ENCODE measurements at places on chromosomes 6 and 20.

GRCh38 chr6:27836783-27837624, 75.2 kb downstream of the OR2B2 start:
- peak; percentile 83 for DNase-seq

DNA sequence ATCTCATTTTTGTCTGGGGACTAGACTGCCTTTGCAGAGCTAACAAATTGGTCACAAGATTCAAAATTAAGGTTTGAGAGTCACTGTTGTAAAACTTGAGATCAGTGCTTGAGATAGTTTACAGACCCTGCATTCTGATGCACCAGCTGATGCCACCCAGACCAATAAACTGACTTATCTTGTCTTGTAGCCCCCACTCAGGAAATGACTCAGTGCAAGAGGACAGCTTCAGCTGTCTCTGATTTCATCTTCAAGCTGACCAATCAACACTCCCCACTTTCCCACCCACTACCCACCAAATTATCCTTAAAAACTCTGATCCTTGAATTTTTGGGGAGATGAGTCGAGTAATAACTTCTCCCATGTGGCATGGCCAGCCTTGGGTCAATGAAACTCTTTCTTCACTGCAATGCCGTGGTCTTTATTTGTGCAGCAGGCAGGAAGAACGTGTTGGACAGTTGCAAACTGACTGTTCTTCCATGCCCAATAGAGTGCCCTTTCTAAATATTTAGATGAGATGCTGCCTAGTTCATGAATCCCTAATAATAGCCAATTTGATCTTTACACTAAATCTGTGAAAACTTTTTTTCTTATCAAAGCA, 48.3 kb upstream of the PROKR2 start:
- DNase-seq: no peak

DNA sequence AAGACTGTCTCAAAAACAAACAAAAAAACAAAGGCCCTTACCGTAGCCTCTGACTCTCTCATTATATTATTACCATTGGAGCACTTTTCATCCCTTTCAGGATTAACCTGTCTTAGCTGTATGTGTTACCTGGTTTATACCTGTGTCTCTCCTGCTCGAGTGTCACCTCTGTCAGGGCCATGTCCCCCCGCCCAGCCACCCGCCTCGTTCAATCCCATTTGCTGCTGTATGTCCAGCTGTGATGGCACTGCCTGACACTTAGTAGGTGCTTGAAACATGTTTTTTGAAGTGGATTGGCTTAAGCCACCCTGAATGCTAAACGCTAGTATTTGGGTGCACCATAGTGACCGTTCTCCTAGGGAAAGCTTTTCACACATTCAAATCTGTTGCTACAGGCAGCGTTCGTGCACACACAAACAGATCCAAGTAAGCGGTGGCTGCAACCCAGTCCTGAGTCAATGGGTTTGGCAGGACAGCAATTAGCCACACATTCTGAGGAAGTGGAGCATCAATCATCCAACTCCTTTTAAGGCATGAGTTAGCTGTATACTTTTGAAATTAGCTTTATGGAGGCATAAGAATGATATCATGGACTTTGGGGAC, 98.9 kb upstream of the ZNF217 start:
- no peak for DNase-seq

- DNase-seq: no peak
Measured at GRCh38 chr6:53896196-53896595, 101.4 kb downstream of the LRRC1 start.

GRCh38 chr20:24632581-24632980, 163.2 kb downstream of the SYNDIG1 start:
- peak; percentile 17 for DNase-seq

- DNase-seq: no peak
Measured at GRCh38 chr20:59962155-59962554, 3.9 kb downstream of the CDH26 start.

- no peak for DNase-seq
Measured at GRCh38 chr6:25399885-25400284, 120.7 kb downstream of the CARMIL1 start.

DNA sequence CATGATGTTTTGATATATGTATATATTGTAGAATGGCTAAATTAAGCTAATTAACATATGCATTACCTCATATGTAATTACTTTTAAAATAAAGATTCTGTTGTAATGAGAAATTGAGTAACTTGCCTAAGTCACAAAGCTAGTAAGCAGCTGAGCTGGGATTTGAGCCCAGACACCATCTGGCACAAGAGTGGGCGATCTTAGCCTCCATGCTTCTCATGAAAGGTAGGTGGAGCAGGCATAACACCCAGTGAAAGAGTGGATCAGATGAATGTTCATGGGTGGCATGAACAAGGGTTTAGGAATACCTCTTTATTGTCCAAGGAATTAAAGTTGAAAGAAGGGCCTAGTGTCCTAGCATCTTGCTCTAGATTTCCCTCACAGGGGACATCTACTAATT, 365.4 kb downstream of the TFAP2B start:
- DNase-seq: no peak

DNA sequence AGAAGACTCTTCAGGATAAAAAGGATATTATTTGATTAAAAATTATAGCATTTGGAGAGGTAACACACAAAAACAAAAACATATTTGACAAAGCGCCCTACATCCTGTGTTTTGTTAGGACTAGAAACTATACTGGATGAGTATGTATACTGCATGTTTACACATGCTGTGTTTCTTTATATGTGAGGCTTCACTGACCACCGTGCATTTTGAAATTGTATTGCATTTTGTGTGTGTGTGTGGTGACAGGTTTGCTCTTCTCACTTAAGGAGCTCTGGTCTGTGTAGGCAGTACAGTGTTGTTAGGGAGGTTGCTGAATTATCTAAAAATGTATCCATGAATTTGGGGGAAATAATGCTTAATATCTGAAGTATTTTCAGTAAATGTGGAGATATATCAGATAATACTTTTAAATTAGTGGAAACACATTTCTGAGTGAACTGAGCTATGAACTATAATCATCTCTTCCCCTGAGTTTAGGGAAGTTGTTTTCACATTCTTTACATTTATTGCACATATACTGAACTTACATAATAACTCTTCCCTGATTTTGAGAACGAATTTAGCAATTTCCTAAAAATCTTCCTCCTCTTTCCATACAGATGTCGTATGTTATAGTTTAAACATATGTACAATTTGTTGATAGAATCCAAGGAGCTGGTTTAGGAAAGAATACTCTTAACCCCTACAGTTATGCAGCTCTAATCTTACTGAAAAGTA, 43.3 kb downstream of the TMEM170B start:
- no peak for DNase-seq

GRCh38 chr20:25469558-25469957, 62.1 kb downstream of the GINS1 start:
- DNase-seq: no peak

- no peak for DNase-seq
Measured at GRCh38 chr20:57851025-57851682, 141.3 kb upstream of the PMEPA1 start.

GRCh38 chr6:51949526-51949925, 137.9 kb downstream of the PKHD1 start:
- peak; percentile 81 for DNase-seq

DNA sequence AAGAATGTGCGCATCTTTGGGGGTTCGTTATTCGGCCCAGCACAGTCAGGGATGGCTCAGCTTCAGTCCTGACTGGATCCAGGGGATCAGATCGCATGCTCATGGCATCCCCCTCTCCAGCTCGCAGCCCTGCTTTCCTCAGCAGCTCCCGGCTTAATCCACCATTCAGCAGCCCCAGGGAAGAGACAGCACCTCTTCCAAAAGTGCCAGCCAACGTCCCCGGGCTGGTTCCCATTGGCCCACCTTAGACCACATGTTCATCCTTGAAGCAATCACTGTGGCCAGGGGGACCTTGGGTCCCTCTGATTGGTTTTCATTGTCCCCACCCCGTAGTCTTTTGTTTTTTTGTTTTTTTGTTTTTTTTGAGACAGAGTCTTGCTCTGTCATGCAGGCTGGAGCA, 188.7 kb downstream of the ZMYND8 start:
- DNase-seq: peak; percentile 26

GRCh38 chr6:159463119-159463829, 229.8 kb downstream of the SOD2 start:
- peak; percentile 58 for DNase-seq

DNA sequence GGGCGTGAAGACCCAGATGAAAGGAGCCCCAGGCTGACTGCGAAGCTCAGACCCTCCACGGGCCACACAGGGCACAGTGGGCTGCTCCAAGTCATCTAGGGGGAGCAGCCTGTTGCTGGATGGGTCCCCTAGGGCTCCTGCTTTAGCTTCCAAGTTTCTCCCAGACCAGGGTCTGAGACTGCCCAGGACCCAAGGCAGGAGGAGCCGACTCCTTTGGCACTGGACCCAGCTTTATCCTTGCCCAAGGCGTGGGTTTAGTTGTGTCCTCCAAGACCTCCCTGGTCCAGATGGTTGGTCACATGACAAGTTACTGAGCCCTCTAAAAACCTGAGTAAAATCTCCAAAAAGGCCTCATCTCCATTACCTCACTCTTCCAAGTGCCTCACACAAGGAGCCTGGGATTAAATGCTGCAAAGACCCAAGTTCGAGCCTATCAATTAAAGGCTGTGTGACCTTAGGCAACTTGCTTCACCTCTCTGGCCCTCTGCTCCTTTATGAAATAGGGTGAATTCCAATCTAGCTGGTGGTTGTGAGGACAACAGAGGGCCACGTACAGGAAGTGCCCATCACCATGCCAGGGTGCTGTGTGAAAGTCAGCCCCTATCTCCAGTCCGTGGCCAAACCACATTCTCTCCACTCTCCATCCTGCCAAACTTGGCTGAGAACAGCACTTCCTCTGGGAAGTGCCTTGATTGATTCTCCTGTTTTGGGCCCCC, 2.5 kb downstream of the NECAB3 start:
- DNase-seq: no peak

GRCh38 chr20:34042262-34042661, 48.6 kb downstream of the RALY start:
- no peak for DNase-seq

- DNase-seq: no peak
Measured at GRCh38 chr6:149033454-149033853, 284.1 kb upstream of the TAB2 start.

- DNase-seq: no peak
Measured at GRCh38 chr6:80535914-80536565, 429.6 kb downstream of the BCKDHB start.

- DNase-seq: no peak
Measured at GRCh38 chr6:166463359-166464067, 80.8 kb upstream of the MPC1 start.

DNA sequence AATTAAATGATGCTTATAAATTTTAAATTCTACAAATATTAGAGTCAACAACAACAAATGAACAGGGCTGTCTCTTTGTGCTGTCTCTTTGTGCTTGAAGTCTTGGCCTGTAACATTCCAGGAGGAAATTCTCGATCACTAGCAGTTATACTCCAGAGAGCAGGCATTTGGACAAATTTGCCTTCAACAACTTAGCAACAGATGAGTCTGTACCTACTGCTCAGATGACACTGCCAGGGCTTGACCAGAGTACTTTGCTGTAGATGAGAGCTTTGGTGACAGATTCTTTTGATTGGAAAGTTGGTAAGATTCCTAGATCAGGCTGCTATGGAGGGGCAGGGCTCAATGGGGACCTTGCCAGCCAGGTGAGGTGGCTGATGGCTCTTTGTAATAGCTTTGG, 217.2 kb downstream of the GRM1 start:
- DNase-seq: no peak

- DNase-seq: no peak
Measured at GRCh38 chr6:45714006-45714730, 301.5 kb downstream of the CLIC5 start.

DNA sequence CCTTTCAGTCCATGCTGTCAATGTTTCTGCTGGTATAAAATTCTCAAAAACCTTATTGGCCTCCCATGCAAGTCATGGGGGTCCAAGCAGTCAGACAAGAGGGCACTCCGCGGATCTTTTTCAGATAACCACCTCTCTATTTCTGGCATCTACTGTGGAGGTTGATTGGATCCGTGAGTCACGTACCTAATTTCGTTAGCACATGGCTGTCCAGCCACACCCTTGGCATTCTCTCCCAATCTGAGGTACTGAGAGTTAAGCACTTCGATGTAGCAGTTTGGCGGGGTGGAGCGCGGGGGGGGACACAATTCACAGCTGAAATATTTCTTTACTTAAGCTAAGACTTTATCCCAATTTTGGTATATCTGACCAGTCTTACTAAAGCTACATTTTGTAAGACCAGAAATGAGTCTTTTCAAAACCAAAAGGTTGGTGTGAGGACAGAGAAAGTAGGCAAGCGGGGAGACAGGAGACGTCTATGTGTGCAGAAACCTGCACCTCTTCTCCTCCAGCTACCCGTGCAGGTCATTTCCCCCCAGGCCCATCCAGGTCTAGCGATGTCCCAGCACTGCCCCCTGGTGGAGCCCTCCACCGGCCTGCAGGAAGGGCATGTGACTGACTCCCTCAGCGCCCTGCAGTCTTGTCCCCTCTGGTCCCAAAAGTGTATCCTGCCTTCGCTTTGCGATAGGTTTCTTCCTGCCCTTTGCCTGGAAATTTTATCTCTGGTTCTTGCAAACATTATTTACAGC, 113.1 kb downstream of the ADAT2 start:
- peak; percentile 70 for DNase-seq

DNA sequence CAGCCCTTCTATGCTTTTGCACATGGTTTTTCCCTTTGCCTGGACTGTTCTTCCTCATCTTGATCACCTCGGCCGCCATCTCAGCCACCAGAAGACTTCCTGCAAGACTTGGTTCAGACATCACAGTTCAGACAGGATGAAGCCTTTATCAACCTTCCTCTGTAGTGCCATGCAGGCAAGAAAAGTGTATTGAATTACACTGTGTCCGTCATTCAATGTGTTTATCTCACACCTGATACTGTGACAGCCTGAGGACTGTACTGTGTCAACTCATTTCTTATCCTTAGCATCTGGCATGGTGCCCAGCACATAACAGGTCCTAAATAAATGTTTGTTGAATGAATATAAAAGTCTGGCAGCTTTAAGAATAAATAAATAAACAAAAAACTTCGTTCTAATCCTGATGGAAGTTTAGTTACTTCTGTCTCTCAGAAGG, 133.3 kb upstream of the MAN1A1 start:
- no peak for DNase-seq

DNA sequence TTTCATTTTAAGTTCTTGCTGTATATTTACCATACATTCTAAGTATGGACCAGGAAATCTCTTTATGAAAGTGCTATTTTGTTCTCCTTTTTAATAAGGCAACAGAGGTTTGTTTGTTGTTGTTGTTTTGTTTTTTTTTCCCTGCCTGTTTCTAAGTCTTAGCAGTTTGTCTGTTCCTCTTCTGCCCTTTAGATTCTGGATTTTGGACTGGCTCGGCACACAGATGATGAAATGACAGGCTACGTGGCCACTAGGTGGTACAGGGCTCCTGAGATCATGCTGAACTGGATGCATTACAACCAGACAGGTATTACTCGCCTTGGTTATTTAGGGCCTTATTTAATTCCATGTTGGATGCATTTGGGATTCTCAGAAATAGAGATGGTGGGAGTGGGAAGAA, 48.0 kb downstream of the MAPK14 start:
- DNase-seq: no peak

- no peak for DNase-seq
Measured at GRCh38 chr6:34652263-34652662, 44.3 kb downstream of the ILRUN start.

DNA sequence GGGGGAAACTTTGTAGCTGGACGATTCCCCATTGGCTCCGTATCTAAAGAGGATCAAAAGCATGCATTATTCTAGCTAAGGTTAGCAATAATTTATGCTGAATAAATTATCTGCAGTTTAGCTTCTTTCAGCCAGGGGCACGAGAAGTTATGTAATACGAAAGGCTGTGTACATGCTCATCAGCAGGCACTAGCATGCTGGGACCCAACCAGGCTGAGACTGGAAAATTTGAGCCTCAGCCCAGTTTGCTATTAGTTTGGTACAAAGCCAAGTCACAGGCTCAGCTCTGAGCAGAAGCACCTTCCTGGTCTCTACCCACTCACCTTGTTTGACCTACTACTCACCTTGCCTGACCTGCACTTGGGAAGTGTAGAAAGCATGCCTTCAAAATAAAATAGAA, 328.1 kb upstream of the ARID1B start:
- no peak for DNase-seq
